Activated naive CD4-positive, alpha-beta T cell (primary cell): ENCODE measurements at places on chromosomes 1 and 21.

GRCh38 chr1:101200513-101200912 is 36.3 kb upstream of the S1PR1 start:
- no peak for DNase-seq

- no peak for DNase-seq
Observed at GRCh38 chr21:44855572-44855971, 17.9 kb downstream of the PTTG1IP start.

GRCh38 chr1:40530735-40531380 is 579 bp upstream of the ZNF684 start:
- DNase-seq, result no peak

DNA sequence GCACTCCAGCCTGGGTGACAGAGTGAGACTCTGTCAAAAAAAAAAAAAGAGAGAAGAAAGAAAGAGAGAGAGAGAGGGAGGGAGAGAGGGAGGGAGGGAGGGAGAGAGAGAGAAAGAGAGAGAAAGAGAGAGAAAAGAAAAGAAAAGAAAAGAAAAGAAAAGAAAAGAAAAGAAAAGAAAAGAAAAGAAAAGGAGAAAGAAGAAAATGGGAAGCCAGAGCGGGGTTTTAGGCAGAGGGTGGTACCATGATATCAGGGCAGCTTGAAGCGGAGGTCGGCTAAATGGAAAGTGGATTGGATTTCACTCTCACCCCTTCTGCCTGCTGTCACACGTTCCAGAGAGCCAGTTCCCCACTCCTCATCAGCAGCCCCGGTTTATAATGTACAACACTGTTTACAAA is 1.9 kb downstream of the TMCO4 start:
- DNase-seq, result no peak

- no peak for DNase-seq
Observed at GRCh38 chr1:183101081-183101480, 77.9 kb downstream of the LAMC1 start.

DNA sequence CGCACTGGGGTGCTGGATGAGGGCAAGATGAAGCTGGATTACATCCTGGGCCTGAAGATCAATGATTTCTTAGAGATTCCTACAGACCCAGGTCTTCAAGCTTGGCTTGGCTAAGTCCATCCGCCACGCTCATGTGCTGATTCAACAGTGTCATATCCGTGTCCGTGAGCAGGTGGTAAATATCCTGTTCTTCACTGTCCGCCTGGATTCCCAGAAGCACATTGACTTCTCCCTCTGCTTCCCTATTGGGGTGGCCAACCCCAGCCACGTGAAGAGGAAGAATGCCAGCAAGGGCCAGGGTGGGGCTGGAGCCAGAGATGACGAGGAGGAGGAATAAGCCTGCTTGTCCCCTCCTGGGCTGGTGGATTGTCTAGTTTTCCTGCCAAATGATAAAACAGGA is 2.2 kb upstream of the CBR3 start:
- DNase-seq, result no peak

DNA sequence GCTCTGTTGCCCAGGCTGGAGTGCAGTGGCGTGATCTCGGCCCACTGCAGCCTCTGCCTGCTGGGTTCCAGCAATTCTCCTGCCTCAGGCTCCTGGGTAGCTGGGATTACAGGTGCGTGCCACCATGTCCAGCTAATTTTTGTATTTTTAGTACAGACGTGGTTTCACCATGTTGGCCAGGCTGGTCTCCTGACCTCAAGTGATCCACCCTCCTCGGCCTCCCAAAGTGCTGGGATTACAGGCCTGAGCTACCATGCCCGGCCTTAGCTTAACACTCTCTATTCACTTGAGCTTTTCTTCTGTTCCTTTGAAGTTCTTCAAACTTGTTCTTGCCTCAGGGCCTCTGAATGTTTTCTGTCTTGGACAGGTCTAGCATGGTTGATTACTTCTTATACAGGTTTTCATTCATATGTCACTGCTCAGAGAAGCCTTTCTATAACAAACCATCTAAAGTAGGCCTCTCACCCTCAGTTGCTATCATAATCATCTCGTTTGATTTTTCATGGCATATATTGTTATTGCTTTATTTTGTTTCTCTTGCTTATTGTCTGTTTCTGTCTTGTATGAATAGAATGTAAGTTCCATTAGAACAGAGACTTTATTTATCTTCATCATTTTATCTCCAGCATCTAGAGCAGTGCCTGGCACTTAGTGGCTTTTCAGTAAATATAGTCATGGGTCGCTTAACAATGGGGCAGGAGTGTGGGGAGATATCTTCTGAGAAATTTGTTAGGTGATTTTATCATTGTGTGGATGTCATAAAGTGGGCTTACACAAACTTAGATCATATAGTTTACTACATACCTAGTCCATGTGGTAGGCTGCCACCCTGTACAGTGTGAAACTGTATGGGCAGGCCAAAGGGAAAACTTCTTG is 12.1 kb downstream of the OSBPL9 start:
- no peak for DNase-seq

DNA sequence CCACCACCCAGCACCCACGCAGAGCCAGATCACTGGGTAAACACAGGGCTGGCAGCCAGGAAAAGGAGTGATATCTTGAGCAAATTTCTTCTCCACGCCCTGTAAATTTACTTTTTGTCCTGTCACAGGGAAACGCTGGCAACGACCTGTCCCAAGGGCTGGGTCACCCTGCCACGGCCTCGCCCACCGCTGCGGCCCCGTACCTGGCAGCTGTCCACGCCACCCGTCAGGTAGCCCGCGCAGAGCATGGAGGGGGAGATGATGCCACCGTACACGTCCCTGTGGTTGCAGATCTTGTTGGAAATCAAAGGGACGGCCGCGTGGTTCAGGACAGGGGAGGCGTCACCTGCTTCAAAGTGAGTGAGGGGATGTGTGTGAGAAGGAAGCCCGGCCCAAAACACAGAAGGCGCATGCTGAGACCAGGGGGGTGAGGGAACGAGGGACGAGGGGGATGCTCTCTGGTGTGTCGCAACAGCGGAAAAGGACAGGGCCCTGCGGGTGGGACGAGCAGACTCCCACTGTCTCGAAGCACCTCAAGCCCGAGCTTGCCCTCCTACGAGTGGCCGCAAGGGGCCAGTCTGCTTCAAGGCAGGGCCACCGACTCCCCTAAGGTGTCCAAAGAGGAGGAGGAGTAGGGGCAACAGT is 10.1 kb upstream of the TFF1 start:
- no peak for DNase-seq

DNA sequence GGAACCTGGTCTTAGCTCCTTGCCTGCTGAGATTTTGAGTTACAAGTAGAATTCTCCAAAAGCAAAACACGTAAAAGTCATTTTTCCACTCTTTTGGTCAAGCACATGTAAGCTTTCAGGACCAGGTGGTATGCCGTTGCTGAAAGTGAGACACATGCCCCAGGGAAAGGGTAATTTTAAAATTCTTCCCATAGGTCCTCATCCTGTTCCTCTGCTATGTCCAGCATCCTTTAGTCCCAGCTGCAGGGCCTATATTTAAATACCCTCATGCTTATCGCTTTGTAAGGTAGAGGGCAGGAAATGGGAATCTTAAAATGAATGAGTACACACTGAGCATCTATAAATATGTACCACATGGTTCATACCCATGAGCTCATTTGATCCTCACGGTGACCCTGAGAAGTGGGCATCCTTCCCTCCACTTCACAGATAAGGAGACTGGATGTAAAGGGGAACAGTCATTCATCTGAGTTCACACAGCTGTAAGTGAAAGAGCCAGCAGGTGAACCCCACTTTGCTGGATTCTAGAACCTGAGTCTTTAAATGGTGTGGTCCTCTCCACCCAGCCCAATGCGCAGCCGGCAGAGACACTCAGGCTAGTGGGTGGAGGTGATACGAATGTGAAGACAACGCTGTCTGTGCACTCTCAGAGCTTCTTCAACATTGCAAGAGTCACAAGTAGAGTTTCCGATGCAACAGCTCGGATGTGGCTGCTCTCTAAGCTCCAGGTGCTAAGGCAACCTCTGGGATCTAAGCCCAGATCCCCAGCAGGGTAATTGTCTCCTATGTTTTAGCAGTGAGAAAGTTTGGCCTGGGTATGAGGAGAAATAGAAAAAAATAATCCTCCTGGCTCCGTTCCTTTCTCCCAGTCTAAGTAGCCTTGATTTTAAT is 163.5 kb downstream of the PLXNA2 start:
- DNase-seq, result no peak

DNA sequence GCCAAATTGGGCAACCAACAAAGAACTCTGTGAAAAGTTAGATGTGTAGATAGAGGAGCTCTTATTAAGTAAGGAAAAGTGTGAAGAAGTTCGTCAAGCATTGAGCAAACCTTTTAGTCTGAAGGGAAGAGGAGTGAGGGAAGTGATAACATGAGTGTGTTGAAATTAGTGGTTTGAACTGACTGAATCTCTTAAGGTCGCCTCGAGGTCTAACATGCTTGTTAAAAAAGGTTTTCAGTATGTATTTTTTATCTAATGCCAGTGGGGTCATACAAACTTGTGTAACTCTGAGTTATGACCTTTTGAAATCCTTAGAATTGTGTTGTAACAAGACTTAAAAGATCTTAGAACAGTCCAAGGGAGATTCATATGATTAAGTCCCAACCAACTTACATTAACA is 34.1 kb downstream of the SOAT1 start:
- DNase-seq, result no peak

DNA sequence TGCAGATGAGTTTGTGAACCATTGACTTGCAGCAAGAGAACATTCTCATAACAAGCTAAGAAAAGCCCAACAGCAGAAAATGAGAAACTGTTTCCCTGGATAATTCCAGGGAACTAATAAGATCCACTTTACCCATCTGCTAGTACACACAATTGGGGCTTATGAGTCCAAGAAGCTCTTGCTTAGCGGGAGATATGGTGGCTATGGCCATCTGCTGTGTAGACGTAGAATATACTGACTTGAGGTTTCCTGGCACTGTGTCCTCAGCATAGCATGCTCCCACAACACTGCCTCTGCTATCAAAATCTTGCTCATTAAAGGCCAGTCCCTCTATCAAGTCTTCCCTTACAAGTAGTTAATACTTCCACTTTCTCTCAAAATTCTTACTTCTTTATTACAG is 6.8 kb upstream of the RXRG start:
- no peak for DNase-seq

DNA sequence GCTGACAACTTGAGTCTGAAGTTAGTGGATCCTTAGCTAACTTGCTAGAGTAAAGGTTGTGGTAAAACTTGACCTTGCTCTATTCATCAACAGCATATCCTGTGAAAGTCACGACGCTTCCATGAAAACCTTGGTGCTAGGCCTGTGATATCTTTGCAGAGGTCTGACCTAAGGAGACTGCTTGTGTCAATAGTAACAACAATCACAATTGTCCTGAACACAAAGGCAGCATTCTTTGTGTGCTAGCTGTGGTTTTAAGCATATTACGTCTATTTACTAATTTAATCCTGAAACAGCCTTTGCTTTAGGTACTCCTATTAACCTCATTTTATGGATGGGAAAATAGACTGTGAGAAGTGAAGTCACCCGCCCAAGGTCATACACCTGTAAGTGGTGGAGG is 2.8 kb upstream of the CLDN14 start:
- no peak for DNase-seq

DNA sequence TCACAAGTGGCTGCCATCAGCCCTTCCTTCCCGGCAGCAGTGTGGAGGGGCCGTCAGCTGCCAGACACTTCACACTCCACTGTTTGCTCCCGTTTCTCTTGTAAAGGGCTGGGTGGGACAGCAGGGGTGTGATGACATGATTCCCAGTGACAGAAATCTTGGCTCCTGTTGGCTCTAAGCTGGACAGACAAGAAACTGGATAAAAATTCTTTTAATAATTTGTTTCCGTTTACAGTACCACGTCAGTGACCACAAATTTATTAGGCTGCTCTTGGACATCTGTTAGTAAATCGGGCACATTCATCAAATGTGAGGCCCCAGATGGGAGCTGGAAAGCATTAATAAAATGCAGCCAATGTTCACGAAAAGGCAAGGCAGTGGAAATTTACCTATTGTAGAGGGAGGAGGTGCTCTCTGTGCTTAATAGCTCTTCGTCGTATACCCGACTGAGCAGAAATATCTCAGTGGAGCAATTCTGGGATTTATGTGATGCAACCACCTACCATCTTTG is 353.7 kb upstream of the GREM2 start:
- no peak for DNase-seq

DNA sequence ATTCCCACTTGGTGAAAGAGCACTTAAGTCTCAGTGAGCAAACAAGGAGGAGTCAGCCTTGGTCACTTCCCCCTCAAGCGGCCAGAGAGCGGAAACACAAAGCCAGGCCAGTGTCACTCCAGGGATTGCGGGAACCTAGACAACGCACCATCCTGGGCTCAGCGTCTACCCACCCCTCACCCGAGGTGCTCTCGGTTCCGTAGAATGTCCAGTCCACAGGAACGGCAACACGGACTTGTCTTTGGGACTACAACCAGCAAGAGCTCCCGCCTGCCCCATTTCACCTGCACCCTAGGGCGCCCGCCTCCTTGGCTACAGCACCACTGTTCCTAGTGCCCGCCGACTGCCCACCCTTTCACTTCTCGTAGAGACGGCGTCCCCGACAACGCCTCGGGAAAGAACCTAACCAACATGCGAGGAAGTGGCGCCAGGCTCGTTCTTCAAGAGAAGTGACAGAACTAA is 509 bp downstream of the GDAP2 start:
- DNase-seq, result peak; percentile 33

GRCh38 chr1:151990856-151991198 is 2.8 kb downstream of the S100A10 start:
- DNase-seq, result no peak

DNA sequence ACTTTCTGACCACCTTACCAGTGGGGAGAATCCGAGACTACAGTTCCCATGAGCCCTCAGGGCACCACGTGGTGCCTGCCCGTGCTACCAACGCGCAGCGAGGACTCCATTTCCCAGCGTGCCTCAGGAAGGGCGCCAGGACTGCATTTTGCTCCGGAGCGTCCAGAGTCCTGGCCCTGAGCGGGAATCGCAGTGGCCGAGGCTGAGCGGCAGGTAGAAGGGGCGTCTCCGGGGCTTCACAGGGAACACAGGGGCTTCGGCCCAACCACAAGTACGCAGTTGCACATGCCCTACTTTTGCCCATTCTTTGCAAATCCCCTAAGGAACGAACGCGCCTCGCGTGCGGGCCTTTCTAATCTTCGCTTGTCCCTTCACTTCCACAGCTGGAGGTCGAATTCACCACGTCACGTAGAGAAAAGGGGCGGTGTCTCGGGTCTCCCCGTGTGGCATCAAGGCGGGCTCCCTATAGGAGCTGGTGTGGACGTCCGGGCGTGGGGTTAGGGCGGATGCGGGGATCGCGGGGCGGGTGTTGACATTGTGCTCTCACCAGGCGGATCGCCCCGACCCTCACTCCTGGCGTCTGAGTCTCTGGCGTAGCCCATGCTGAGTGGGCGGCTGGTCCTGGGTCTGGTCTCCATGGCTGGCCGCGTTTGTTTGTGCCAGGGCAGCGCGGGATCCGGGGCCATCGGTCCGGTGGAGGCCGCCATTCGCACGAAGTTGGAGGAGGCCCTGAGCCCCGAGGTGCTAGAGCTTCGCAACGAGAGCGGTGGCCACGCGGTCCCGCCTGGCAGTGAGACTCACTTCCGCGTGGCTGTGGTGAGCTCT is at the start of gene BOLA1:
Gene BOLA1 (plus strand): TSS at position 109 of the 825 bp plus-strand sequence. CDS start 492 bp downstream, at position 601.
- DNase-seq, result peak; percentile 36

DNA sequence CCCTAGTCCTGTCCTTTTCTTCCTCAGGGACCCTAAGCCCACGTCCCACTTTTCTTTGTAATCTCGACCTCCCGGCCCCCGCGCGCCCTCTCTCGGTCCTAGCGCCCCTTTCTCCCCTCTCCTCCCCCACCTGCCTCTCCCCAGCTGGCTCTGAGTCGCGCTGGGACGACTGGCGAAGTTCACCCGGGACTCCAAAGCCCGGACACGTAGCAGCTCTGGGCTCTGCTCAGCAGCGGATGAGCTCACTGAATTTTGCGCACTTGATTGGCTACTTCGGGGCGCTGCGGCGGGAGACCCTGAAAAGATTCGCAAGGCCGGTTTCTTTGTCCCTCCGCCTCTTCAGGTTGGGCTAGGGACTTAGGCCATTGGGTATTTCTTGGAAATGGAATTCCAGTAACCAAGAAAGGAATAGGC is 16.3 kb upstream of the ACKR1 start:
- no peak for DNase-seq
